ENCODE measurements at places on chromosomes 4 and X.

DNA sequence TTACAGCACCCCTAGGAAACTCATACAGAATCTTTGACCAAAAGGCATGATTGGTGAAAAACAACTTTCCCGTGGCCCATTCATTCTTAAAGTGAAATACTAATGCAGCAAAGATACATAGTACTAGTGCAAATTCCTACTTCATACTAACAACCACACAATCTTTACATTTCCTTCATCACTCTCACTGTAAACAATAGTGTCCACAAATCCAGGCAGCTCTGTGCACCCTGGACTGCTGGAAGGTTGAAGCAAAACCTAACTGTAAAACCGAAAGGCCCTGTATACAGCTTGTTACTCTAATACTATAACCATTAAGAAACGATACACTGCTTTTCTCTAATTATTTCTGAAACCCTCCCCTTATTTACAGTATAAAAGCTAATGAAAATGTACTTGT, 82.6 kb downstream of the SH3RF1 start:
- DNase-seq = no peak

- no peak for DNase-seq
Measured at GRCh38 chrX:40100141-40100536, 2.4 kb upstream of the BCOR start.

DNA sequence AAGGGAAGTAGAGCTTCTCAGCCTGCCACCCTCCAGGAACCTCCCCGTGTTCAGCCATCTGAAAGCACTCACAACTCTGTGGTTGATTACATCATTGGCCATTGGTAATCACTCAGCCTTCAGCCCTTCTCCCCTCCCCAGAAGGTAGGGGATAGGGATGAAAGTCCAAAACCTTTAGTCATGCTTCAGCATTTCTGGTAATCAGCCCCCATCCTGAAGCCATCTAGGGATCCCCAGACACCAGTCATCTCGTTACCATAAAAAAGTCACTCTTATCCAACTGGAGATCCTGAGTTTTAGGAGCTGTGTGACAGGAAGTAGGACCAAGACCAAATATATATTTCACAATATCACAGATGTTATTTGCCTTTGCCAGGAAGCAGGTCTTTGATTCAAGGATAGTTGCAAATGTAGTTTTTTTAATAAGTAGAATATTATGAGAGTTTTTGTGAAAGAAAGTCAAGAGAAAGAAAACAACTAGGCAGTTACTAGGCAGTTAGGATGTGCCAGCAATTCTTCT, 364.6 kb upstream of the NOCT start:
- no peak for DNase-seq

GRCh38 chr4:112940336-112940735, 109.1 kb upstream of the ANK2 start:
- no peak for DNase-seq

DNA sequence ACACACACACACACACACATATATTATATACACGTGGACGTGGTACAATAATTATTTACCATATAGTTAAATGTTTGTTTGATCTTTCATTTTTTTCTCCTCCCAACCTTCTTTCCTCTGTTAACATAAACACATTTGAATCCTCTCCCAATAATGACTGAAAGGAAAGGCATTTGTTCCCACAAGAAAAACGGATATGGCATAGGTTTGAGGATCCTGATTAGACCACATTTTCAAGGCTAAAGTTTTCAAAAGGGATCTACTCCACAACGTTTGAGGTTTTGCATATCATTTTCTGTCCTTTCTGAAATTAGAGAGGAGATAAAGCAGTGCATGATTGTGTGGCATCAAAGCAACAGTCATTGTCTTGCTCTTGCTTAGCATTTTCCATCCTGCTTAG, 1883.4 kb downstream of the STIM2 start:
- no peak for DNase-seq

DNA sequence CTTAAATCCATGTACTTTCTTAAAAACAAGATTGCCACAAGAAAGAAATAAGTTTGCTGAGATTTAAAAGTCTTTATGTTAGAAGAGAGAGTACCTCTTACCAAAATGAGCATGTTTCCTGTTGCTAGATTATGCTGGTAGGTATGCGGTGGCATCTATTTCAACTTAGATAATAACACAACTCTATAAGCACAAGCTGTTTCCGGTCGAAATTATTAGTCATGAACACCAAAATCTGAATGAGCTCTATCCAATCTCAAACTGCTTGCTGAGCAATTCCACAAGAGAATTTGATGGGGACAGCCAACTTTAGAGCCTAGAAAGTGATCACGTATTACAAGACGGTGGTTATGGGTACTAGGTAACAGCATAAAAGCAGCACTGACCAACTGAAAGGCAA, 49.3 kb downstream of the CBR4 start:
- DNase-seq = no peak

DNA sequence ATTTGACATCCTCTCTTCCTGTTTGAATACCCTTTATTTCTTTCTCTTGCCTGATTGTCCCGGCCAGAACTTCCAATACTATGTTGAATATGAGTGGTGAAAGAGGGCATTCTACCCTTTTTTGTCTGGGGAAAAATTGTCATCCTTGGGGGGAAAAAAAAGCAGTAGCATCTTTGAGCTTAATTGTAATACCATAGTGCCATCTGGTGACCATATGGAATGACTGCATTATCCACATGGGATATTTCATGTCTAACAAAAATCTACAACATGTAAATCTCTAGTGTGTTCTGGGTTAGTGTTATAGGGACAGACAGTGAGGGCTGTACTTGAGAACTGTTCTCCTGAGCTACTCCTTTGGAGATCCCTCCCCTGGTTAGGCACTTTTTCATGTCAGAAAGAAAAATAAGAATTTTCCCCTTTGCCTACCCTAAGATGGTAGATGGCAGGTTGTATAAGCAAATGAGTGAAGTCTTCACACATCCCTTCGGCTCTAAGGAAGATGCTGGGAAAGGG, 26.0 kb downstream of the CAPN6 start:
- peak; percentile 25 for DNase-seq

DNA sequence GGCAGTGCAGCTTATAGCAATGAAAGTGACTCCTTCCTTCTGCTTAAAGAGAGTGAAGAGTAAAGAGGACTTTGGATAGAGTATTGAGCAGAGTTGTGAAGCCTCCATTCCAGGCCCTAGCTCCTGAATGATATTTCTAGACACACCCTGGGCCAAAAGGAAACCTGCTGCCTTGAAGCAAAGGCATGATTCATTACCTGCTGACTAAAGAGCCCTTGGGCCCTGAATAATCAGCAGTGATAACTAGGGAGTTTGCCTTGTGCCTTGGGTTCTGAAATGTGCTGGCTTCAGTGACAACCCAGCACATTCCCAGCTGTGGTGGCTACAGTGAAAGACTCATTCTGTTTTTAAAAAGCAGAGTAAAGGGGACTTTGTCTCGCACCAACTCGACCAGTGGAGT, 49.2 kb downstream of the STPG2 start:
- no peak for DNase-seq

Data from pons (tissue), 1 donor.